ENCODE measurements at places on chromosomes 16 and 17. TPM values are rescaled to one million over a fixed set of nuclear protein-coding genes. Genes with fewer than 3 reads are reported as not detected.

Gene FMNL1
- total RNA-seq = 4.1 TPM

Gene FBXW10
- not detected for total RNA-seq

Gene MYH8
- total RNA-seq = not detected

Gene SLC38A8
- total RNA-seq = not detected

Gene KDM6B
- 3.1 TPM for total RNA-seq

Gene HBQ1
- not detected for total RNA-seq

Gene KCNH4
- not detected for total RNA-seq

Gene KRT32
- total RNA-seq = not detected

Gene CA10
- not detected for total RNA-seq

Gene RMI2
- 5.7 TPM for total RNA-seq

Gene HSPB9
- not detected for total RNA-seq

Gene GAST
- total RNA-seq = not detected

Gene CDC6
- total RNA-seq = 14.0 TPM

Gene AANAT
- total RNA-seq = not detected

Measured in articular chondrocyte of knee joint (primary cell).